EL (cell line): ENCODE measurements at places on chromosomes 16 and 17.

DNA sequence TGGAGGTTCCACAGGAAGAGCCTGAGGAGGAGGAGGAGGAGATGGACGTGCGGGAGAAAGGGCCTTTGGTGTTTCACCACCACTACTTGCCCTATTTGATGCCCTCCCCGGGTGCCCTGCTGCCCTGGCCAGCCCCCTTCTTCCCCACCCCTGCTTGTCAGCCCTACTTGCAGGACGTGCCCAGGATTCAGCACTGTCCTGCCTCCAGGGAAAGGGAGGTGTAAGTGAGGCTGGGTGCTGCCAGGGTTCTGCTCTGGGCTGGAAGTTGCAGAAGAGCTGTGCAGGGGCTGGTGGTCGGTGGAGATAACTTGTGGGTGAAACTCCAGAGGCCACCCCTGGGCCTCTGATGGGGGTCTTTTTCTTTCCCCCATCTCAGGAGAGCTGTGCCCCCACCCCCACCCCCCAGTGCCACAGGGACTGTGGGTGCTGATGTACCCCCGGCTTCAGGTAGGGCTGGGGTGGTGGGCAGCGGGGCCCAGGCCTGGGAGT lies 3.0 kb downstream of the PRR29 start:
- DNase-seq: no peak

- peak; percentile 74 for DNase-seq
Observed at GRCh38 chr16:51151435-51151960, 428 bp upstream of the SALL1 start.

GRCh38 chr16:13926891-13927290 lies 6.9 kb downstream of the ERCC4 start:
- DNase-seq: no peak

DNA sequence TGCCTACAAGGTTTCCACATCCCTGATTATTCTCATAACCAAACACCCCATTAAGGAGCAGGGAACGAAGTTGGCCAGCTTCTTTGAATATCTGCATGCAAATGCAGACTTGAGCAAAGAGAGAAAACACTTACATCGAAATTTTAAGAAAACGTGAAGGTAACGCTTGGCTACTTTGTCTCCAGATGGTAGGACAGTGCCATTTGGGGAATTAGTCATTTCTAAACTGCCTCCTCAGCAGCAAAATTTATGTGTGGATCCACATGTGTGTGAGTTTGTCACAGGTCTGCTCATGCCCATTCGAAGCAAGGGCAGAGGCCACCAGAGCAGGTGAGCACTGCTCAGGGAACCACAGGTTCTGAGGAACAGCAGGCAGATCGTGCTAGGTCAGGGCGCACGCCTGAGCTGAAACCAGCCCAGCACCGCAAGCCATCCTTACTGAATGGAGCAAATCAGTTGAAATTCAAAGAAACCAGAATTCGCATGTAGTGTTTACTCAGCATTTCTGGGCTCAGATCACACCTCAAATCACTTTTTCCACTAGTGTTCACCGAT lies 80.1 kb downstream of the SOCS1 start:
- DNase-seq: no peak

- DNase-seq: no peak
Observed at GRCh38 chr16:85149776-85150175, 37.5 kb upstream of the CIBAR2 start.

DNA sequence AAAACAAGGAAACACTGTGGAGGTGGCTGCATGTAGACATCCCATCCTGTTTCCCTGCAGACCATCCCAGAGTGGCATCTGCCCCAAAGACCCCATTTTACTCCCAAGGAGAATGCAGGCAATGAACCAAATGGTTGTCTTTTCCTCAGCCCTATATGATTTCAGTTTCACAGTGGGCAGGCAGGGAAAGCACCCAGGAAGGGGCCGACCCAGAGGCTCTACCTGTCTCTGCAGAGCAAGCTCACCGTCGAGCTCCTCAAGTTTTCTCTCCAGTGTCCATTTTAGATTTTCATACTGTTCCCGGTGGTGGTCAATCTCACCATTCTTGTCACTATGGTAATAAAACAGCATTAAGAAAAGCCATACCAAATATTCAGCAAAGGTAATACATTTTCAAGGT lies 14.6 kb downstream of the CCDC57 start:
- DNase-seq: no peak

GRCh38 chr16:85606904-85607303 lies 6.2 kb upstream of the GSE1 start:
- DNase-seq: no peak

GRCh38 chr16:27475561-27475960 lies 73.6 kb downstream of the IL21R start:
- DNase-seq: peak; percentile 93

- DNase-seq: no peak
Observed at GRCh38 chr16:74560912-74561311, 46.0 kb downstream of the GLG1 start.

- DNase-seq: no peak
Observed at GRCh38 chr17:73998653-73999645, 204.5 kb upstream of the RPL38 start.

DNA sequence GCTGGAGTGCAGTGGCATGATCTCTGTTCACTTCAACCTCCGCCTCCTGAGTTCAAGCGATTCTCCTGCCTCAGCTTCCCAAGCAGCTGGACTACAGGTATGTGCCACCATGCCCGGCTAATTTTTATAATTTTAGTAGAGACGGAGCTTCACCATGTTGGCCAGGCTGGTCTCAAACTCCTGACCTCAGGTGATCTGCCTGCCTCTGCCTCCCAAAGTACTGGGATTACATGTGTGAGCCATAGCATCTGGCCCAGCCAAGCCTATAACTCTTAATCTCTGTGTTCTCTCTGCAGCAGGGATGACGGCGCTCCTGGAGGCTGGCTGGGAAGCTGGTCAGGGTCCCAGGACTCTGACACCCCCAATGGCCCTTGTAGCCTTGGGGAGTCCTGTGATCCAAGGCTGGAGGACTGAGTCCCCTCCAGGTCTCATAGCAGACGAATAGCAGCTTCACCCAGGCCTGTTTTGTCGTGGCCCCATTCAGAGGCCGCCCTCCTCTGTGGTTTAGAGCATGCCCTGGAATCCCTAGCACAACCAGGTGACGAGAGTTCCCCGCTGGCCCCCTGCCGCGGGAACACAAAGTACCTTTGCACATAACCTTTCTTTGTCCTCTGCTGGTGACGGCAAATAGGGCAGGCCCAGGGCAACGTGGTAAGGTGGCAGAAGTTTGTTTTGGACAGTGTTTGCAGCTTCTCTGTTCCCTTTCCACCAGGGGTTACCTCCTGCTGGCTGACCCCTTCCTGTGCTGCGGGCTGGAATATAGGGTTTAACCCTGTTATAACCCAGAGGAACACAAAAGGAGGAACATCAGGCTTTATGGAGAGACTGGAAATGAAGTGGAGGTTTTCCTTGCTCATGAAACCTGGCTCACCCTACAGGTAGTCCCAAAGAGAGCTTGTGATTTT lies 43.0 kb upstream of the TOB1 start:
- no peak for DNase-seq

DNA sequence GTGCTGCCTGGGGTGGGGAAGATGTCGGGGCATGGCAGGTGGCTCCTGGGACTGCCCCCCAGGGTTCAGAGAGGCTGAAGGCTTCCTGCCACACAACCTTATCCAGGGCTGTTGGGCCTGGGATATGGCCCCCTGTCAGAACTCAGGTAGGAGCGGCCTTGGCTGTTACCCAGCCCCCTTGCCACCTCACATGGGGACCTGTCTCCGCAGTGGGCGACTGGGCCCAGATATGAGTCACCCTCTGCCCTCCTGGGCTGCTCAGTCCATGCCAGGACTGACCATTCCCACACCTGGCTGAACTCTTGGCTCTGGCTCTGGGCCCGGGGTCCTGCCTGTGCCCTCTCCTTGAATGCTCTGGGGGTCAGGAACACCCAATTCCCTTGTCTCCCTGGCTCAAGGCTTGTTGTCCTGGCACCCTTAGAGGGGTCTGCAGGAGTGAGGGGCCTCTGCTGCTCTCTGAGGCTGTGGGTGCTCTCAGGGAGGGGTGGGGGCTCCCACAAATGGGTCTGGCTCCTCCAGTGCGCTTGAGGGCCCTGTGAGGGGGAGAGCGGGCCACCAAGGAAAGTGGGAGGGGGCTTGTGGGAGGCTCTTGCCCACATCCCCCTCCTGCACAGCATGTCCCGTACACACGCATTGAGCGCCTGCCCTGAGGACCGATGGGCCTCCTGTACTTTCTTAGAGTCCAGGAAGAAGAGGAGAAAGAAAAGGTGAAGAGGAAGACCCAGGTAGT lies 36.0 kb downstream of the LGALS9 start:
- DNase-seq: no peak

DNA sequence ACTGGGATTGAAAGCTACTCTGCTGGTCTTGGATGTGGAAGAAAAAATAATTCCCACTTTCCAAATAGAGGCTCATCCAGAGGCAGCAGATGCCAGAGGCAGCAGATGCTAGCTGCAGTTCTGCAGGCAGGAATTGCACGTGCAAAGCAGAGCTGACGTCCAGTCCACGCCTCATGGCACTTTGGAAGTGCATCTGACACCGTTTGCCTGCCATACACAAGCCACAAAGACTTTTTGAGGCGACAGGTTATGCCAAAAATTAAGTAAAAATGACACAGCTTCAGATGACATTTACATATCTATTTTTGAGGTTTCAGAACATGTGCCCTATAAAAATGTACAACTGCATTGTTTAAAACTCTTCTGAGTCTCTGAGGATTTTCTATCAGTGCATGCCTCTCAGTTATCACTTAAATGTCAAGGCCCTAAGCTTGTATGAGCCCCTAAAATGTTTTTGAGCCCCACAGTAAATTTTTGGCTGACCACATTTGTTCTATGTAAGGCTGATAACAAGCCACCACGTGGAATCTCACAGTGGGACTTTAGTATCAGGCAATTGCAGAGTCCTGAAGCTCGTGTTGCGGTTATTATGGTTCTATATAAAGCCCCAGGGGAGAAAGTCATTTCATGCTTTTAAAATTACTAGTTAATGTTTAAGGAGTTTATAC lies 239.2 kb downstream of the PRKCA start:
- peak; percentile 92 for DNase-seq

DNA sequence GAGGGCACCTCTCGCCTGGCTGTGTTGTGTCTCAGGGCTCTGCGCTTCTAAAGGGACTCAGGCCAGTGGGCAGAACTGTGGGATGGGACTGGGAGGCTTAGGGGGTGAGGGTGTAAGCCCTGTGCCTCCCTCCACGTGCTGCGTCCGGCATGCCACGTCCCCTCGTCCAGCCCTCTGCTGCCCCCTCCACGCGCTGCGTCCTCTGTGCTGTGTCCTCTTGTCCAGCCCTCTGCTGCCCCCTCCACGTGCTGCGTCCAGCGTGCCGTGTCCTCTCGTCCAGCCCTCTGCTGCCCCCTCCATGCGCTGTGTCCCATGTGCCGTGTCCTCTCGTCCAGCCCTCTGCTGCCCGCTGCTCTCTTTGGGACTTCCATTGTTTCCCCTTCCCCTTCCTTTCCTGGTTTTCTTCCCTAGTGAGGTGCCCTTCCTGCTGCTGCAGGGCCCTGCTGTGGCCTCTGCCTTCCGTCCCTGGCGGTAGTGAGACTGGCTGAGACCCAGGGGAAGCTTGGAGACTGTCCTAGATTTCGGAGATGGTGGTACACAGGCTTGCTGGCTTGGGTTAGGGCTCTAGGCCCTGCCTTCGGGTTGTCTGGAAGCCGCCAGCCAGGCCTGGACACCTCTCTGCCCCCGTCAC lies 6.4 kb upstream of the ZNF750 start:
- DNase-seq: no peak

- no peak for DNase-seq
Observed at GRCh38 chr17:4836221-4836620, 3.1 kb downstream of the MINK1 start.

DNA sequence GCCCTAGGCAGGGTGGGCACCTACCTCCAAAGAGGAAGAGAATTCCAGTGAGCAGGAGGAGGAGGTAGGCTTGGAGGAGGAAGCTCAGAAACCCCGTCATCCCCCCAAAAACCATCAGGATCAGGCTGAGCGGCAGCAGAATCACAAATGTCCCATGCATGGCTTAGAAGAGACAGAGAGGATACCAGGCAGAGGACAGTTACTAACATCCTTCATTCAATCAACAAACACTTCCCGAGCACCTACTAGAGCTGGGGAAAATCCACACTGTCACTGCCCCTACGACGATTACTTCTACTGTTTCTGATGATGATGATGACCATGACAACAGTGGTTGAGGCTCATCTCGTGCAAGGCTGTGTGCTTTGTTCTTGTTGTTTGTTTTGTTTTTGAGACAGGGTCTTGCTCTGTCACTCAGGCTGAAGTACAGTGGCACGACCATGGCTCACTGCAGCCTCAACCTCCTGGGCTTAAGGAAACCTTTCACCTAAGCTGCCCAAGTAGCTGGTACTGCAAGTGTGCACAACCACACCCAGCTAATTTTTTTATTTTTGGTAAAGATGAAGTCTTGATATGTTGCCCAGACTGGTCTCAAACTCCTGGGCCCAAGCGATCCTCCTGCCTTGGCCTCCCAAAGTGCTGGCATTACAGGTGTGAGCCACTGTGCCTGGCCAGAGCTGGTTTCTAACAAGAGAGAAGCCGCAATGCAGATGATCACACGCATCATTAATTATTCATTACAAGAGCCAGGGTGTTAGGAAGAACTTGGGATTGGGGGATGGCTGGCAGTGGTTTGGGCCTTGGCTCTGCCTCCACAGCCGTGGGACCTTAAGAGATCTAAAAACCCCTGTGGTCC lies 18.0 kb downstream of the TMEM114 start:
- no peak for DNase-seq

DNA sequence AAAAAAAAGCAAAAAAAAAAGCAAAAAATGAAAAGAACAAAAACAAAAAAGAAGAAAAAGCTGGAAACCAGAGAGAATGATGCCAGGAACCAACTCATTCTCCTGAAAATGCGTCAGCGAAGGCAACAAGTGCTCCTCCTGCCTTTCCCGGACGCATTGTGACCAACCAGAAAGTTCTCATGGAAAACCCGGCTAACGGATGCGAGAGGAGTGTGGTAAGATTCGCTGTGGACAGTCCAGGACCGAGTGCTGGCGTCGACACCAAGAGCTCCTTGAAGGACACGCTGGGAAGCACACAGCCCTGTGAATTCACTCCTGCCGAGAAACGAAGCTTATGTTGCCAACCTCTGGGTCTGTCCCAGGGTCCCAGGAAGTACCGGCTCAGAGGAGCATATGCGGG lies 43.4 kb downstream of the METRNL start:
- no peak for DNase-seq

DNA sequence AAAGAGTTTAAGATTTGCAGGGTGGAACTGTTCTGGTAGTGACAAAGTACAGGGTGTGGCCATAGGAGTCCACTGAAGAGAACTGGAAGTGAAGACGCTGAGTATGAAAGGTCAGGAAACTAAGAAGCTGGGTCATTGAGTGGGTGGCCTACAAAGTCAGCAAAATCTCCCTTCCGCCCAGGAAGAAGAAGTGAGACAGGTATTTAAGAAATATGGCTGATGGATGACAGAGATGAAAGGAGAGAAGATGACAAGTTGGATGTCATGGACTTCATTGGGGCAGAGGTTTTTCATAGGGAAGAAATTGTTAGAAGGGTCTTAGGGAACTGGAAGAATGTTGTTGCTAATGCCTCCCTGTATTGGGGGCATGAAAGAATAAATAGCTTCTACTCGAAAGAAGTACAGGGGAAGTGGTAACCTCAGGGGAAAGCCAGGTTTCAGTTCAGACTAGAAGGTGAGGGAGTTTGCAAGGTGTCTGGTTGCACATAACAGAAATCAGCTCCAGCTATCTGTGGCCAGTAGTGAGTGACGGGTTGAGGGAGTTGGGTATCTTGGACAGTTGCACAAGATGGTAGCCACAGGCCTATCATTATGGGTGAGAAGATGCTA lies 33.6 kb upstream of the MED13 start:
- no peak for DNase-seq
